ENCODE measurements at places on chromosomes 5 and 9.

DNA sequence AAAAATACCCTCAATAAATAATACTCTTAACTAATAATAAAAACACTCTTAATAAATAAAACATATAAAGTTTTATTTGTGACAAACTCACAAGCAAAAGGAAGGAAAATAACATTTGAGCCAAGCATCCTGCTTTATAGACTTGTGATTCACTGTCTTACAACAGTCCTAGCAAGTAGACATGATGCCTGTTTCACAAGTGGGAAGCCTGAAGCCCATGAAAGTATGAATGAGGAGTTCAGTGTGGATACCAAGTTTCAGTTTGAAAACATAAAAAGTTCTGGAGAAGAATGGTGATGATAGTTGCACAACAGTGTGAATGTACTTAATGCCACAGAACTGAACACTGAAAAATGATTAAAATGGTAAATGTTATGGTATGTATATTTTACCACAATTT is 10.9 kb downstream of the HABP4 start:
- no peak for DNase-seq

DNA sequence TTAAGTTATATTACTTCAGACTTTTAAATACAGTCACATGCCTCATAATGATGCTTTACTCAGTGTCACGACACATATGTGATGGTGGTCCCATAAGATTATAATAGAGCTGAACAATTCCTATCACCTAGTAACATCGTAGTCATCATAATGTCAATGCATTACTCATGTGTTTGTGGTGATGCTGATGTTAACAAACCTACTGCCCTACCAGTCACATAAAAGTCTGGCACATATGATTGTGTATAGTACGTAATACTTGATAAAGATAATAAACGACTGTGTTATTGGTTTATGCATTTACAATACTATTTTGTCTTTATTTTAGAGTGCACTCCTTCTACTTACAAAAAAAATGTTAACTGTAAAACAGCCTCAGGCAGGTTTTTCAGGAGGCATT is 103.7 kb downstream of the PAM start:
- no peak for DNase-seq

- no peak for DNase-seq
Measured at GRCh38 chr9:31168161-31168560, 1216.3 kb upstream of the ACO1 start.

- peak; percentile 10 for DNase-seq
Measured at GRCh38 chr5:151805414-151806223, 33.9 kb downstream of the G3BP1 start.

- DNase-seq, result no peak
Measured at GRCh38 chr5:158056130-158056825, 197.3 kb upstream of the CLINT1 start.

DNA sequence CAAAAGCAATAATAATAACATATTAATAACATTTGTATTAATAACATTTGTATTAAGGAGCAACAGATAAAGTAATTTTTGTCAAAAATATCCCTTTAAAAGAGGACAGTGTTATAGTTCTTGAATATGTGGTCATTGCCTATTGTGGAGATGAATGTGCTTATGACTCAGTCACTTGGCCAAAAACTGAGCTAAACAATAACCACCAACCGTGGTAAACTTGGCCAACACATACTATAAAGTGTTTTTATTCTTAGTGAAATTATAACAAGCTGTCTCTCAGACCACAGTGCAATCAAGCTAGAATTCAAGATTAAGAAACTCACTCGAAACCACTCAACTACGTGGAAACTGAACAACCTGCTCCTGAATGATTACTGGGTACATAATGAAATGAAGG is 159.2 kb upstream of the PLPPR1 start:
- no peak for DNase-seq

DNA sequence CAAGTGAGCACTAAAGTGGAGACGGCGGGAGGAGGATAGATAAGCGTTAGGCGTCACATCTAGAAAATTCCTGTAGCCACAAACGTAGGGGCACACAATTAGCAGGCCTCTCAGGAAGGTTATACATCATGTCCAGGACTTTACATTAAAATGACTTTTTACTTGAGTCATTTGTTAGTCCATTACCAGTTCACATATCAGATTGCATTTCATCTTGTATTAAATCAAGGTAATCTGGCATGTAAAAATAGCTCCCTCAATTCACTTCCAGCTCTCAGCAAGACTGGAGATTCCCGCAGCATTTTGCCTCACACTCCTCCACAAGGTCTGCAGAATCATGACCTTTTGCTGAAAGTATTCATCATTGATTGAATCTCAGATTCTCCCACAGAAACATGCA is 118.8 kb downstream of the PRDM6 start:
- no peak for DNase-seq

DNA sequence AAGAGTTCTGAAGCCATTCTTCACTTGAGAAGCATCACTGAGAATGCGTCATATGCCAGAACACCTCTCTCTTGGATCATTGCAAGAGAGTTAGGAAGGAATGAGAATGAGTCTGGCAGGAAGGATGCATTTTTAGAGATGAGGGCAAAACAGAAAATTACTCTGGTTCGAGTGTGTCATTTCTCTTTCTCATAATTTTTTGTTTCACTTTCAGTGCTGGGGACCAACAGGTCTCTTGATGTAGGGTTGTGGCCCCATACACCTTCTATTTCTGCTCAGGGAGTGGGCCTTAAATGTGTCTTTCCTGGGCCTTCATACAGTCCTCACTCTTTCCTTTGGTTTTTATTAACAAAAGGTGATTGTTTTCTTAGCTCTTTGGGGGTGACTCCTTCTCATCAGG is 302.4 kb downstream of the NR3C1 start:
- DNase-seq, result peak; percentile 39

DNA sequence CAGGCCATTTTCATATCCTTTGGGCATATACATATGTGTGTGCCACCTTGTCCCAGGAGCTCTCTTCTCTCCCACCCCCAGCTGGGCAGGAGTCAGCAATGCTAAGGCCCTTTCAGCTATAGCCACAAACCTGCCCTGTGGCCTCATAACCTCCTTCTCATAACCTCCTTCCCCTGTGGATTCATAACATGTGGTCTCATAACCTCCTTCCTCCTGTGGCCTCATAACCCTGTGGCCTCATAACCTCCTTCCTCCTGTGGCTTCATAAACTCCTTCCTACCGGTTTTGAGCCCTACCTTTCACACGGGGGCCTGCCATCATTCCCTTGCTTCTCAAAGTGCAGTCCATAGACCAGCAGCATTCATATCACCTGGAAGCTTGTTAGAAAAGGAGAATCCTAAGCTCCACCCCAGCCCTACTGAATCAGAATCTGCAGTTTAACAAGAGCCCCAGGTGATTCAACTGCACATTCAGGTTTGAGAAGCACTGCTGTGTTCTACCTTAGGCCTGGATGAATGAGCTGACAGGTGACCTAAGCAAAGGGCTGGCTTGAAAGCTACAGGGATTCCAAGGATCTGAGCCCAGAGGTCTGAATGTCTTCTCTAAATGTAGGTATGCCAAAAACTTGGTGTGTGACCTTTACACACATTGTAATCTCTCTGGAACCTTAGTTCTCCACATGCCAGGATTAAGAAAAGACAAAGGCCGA is 41.9 kb upstream of the PLPP6 start:
- DNase-seq, result no peak

- DNase-seq, result no peak
Measured at GRCh38 chr5:170057311-170057710, 48.4 kb upstream of the FOXI1 start.

GRCh38 chr5:143101725-143102386 is 301.6 kb downstream of the NR3C1 start:
- DNase-seq, result no peak

- no peak for DNase-seq
Measured at GRCh38 chr5:109654455-109654854, 35.3 kb upstream of the MAN2A1 start.

DNA sequence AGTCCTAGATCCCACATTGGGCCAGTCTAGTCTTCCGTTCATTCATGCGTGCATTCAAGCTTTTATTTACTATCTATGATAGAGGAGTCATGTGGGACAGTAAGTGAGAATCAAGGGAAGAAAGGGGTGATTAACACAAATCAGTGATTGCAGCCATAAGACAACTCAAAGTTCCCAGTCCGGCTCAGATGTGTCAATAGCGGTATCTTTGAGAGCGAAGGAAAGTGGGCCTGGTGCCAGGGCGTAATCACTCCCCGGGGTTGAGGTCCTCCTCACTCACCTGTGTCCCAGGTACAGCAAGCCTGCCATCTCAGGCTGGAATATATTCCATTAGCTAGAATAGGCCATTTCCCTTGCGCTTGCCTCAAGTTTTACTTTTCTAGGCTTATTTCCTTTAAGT is 196.3 kb downstream of the ATP10B start:
- no peak for DNase-seq

DNA sequence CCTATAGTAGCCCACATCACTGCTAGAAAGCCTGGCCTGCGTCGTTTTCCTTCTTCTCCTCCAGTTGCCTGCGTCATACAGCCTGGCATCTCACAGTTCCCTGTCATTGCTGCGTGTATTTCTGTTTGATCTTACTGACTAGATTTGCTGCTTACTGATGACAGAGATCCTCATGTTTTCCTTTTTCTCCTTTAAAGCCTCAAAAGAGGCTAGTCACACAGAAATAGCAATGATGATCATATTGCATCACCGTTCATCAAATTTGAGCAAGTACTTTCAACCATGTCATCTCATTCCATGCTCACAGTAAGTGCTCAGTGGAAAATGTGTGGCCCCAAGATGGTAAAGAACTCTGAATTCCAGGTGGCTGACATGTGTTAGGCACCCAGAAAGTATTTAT is 76.8 kb downstream of the MVB12B start:
- no peak for DNase-seq

DNA sequence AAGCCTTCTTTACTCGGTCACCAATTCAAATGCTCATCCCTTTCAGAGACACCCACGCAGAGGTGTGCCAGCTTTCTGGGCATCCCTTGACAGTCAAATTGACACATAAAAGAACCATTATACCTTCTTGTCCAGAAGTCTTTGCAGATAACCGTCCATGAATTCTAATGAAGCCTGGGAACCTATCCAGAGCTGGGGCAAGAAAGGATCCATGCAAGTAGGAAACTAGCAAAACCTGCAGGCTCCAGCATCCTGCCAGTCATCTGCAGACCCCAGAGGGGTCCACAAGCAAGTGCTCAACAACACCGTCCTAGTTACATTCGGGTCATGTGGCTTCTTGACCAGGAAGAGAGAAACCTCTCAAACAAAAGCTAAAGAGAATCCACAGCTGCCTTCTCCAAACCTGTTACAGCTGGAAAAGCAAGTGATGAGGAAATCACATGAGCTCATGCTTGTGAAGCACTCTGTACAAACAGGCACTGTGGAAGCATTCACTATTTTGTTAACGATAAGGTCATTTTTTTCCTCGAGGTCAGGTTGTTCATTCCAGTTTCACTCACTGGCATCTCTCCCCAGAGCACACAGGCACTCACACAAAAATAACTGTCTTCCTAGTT is 80.2 kb upstream of the DMRT1 start:
- no peak for DNase-seq

DNA sequence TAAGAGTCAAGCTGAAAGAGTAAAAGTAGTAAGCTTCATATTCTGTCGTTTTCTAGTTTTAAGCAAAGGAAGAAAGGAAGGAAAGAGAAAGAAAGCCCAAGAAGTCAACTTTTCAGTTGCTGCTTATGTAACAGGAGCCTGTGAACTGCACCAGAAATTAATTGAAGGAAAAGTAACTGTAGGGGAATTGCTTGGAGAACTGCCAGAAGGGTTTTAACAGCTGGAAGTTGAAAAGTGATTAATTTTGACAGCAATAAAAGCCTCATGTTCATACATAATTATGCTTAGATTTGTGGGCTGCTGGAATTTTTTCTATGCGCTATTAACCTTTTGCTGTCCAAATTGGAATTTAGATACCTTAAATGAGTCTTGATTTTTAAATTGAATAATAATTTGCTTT is 255.7 kb downstream of the ENC1 start:
- DNase-seq, result no peak

GRCh38 chr5:132070460-132071337 is 2.9 kb upstream of the CSF2 start:
- peak; percentile 32 for DNase-seq

GRCh38 chr9:463455-464171 is 248.9 kb downstream of the DOCK8 start:
- no peak for DNase-seq

DNA sequence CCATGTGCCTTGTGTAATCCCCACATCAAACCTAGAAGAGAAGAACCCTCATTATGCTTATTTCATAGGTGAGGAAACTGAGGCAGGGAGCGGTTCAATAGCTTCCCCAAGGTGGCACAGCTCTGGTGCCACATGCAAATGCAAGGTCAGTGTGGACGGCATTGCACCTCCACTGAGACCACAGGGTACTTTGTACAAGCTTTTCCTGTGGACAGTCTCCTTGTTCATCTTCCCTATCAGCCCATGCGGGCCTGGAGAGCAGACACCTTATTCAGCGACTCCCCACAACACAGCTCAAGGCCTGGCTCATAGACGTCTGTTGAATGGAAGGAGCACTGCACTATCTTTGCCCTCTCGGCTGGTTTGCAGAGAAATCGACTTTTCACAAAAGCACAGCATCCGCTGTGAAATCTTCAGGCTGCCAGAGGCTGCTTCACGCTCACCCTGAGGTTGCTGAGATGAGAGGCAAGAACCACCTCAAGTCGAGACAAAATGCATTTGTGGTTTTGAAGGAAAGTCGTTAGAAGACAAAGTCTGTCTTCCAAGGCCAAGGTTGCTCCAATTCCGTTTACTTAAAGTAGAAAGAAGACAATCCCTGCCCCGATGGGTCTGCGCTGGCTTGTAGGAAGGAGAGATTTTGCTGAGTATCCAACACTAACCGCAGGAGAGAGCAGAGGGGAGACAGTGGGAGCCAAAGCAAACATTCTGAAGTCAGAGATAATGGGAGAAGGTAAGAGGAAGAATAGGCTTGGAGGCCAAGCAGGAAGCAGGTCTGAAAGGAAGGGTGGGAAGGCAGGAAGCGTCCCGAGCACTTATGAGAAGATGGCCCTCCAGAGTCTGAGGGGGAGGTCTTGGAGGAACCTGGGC is 34.2 kb upstream of the STRBP start:
- DNase-seq, result no peak

- no peak for DNase-seq
Measured at GRCh38 chr9:3035579-3036332, 191.9 kb upstream of the PUM3 start.
